Kidney tubule cell (primary cell): ENCODE measurements at places on chromosomes 11 and 22.
A peak's percentile ranks its signal among the peaks of the same experiment; 100 is the strongest.

GRCh38 chr11:93849751-93850593, 446 bp downstream of the VSTM5 start:
- DNase-seq = peak; percentile 54

- DNase-seq = no peak
These were observed 333.7 kb downstream of the FAT3 start for GRCh38 chr11:92558323-92558722.

DNA sequence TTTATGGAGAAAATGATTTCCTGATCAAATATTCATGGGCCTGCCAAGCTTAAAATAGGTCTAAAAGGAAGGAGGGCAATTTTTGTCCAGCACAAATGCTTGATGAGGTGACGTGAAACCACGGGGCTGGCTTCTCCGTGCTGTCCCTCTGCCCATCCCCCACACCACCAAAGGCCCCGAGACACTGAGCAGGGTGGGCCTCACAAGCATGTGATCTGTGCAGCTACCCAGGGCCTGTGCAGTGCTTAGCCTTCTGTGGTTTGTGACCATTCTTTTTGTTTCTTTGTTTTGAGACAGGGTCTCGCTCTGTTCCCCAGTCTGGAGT, 94.8 kb upstream of the RTL6 start:
- DNase-seq = no peak

DNA sequence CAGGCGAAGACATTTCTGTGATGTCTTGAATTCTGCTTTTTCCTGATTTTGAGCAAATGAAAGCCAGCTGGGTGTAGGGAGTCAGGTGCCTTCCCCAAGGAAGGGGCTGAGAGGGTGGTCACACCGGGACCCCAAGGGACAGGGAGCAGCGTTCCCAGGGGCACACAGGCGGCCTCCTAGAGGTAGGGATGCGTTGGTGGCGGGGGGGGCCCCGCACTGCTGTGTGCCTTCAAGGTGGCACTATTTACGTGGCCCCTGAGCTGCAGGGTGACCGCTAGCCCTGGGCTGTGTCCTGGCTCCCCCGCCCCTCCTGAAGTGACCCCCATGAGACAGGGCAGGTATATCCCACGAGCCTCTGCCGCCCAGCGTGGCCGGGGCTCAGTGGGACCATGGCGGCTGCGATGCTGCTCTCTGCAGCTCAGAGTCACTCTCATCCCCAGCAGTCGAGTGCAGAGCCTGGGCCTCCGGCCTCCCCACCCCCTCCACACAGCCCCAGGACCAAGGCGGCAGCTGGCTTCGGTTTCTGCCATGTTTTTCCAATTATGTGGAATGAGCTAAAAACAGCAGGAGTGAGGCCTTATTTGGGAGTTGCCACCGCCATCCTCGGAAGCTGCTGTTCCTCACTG, 60.9 kb downstream of the LRP5 start:
- no peak for DNase-seq
